ENCODE measurements at places on chromosomes 7 and 10.

DNA sequence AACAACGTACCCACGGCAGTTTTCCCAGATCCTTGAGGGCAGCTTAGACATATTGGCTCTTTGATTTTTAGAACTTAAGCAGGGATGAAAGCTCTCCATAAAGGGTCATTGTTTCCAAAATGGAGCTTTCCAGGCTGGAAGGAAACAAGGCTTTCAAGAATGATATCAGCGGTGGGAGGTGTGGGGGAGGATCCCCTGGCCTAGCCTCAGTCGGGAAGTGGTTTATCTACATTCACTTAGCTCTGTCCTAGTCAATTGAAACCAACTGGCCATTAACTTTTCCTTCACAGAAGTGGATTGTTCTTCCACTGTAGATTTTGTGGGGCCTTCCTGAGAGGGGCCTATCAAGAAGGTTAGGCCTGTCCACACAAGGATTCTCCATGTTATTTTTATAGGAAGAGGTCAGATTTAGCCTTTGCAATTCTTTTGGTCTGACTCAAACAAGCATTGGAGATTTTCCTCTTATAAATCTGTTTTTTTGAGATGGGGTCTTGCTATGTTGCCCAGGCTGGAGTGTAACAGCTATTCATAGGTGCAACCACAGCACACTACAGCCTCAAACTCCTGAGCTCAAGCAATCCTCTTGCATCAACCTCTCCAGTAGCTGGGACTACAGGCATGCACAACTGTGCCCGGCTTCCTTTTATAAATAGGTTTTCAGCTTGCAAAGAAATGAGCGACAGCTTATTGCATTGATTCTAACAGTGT, 343.5 kb downstream of the LRMDA start:
- no peak for DNase-seq

DNA sequence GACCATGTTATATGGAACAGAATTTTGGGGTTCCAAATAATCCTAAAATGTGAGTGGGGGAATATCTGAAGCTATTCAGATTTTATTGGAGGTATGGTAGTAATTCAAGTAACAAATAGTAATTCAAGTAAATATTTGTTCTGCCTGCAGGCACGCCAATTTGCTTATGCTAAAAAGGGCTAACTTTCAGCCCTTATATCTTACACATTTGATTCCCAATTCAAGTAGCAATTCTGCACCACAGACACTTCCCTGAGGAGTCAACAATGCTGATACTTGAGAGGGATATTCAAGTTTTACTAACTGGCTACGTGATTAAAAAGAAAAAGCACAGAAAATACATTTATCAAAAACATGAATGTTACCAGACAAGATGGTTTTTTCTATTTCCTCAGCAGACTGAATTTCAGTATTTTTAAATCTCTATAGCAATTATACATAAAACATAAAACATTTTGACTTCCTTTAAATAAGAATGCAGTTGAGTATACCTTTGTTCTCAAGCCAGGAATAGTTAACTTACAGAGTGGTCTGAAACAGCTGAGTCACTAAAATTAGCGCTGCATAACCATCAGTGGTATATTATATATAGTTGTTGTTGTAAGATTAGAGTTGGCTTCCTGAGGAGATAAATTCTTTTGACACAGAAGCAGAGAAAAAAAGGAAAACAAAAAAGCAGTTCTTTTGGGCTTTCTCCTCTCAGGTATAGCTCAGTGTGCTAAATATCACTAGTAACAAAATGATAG, 33.9 kb downstream of the MTPN start:
- no peak for DNase-seq

- no peak for DNase-seq
Measured at GRCh38 chr7:101636822-101637623, 7.9 kb upstream of the MYL10 start.

GRCh38 chr7:67554986-67555385, 558.4 kb downstream of the TYW1 start:
- no peak for DNase-seq

DNA sequence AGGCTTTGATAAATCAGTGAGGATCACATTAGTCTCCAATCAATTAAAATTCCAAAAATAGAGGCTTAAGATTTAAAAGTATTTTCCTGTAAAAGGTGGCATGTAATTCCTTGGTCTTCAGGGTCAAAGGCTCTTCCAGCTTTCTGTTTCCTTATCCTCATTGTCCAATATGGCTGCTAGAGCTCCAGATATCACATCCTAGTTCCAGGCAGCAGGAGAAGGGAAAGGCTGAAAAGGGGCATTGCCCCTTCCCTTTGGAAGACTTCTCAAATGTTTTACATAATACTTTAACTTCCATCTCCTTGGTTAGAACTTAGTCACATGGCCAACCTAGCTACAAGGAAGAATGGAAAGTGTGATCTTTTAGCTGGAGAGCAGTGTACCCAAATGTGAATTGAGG, 39.2 kb upstream of the JAZF1 start:
- no peak for DNase-seq

GRCh38 chr10:124245806-124246440, 152.5 kb upstream of the CHST15 start:
- DNase-seq = no peak

GRCh38 chr7:36188906-36189305, 35.9 kb downstream of the EEPD1 start:
- no peak for DNase-seq

DNA sequence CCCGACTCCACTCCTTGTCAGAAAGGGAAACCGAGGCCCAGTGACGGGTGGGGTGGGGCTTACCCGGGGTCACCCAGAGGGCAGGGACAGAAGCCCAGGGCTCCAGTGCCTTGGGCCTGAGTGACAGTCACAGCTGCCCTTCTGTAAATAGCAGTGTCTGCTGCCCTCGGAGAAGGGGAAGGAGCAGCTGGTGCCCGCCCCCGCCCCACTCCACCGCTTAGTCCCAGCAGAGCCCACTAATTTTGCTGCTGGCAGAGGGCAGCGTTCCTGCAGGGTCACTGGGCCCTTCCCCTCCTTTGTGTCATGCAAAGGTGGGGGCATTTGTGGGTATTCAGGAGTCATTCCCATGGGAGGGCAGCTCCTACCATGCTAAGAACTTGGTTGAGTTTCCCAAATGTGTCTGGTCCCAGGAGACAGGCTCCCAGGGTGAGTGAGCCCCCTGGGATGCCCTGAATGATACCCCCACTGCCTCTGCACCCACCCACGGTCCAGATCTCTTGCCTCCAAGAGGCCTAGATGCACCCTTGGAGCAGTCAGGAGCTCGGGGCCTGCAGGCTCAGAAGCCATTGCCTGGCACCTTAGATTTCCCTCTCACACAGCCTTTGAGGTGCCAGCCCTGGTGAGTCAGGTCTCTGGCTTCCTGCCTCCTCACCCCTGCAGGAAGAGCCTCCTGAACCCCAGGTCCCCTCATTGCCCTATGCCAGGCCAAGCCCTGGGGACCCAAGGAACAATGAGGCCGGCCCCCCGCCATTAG, 17.2 kb downstream of the SH2B2 start:
- no peak for DNase-seq

GRCh38 chr7:35648367-35648766, 46.6 kb downstream of the HERPUD2 start:
- DNase-seq = no peak

DNA sequence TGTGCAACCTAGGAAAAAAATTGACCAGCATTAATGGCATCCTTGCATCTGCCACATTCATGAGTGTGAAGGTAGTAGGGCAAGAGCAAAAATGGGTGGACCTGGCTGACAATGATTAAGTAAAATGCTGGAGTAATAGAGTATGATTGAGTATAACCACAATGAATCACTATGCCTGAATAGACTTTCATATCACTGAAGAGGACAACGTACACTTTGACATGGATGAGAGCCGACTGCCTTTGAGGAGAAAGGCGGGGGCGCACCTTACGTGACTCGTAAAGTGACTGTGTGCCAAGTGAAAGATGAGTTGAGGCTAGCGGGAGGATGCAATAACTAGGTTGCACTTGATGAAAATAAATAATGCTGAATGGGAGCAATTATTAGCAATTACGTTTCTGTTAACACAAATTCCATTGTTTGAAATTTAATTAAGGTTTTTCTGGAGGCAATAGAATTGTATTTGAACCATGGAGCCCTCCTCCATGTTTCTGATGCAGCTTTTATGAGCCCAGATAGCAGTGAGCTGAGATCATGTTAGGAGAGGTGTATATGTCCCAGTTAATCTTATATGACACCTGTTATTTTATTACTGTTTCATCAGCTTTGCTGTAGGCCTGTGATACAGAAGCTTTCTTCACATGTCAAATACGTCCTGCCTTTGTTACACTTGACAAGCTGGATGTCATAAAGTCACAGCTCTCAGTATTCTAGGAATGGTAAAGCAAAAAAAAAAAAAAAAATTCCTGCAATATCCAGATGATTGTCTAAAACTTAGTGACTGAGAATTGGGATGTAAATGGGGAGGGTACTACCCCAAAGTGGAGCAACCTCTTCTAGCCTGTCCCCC, 596.5 kb downstream of the NXPH1 start:
- no peak for DNase-seq

GRCh38 chr7:22140578-22140977, 194.9 kb upstream of the CDCA7L start:
- peak; percentile 56 for DNase-seq

DNA sequence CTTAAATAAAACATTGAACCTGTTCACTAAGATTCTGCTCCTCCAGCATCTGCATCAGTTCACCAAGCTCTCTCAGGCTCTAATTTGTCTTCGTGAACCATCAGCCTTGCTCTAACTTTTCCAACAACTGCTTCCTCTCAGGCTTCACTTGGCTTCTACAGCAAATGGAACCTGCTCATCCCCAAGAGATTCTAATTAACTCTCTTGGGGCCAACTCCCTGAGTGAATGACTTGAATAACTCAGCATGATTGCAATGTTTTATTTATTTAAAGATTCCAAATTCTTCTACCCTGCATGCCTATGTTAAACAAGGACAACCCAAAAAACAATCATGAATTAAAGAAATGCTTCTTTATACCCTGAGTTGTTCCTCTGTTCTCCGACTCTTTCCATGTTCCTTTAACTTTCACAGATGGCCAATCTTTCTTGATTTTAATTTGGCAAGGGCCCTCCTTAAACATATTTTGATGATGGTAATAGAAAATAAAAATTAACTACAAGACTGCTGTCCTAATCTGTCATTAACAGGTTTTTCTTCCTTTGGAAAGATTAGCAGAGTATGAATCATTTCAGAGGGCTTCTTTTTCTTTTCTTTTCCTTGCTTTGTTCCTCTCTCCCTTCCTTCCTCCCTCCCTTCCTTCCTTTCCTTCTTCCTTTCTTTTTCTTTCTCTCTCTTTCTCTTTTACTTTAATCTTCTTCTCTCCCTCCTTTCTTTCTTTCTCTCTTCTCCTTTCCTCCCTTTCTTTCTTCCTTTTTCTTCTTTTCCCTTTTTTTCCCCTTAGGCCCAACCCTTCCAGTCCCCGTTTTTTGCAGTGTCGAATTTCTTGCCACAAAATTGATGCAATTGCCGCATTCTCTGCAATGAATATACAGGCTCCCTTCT, 195.0 kb upstream of the RHOBTB1 start:
- peak; percentile 12 for DNase-seq

DNA sequence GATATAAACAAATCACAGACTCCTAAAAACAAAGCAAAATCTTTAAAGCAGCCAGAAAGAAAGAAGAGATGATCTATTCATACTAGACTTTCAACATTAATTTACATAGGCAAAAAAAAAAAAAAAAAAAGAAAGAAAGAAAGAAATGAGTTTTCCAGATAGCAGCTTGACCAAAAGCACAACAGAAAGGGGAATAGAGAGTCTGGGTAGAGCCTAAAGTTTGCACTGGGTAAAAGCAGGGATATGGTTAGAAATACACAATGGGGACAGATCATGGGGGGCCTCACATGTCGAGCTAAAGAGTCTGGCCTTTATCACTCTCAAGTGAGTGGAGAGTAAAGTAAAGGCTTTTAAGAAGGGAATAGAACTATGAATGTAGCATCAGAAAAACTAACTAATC, 169.8 kb downstream of the SGMS1 start:
- no peak for DNase-seq

- peak; percentile 17 for DNase-seq
Measured at GRCh38 chr7:29113384-29114102, 32.8 kb downstream of the CPVL start.

GRCh38 chr10:89283936-89284475, 17.8 kb upstream of the IFIT2 start:
- DNase-seq = peak; percentile 98

Measured in AG10803 (cell line).